Pulmonary artery endothelial cell (primary cell): ENCODE measurements at places on chromosomes 2 and 18. TPM values are rescaled to one million over a fixed set of nuclear protein-coding genes. Genes with fewer than 3 reads are reported as not detected.

- DNase-seq = no peak
Measured at GRCh38 chr2:212737392-212738172, 199.0 kb upstream of the ERBB4 start.

GRCh38 chr2:237700512-237701032 lies 73.2 kb downstream of the LRRFIP1 start:
- DNase-seq = no peak

GRCh38 chr18:10748641-10749040 lies 222.8 kb downstream of the NAPG start:
- no peak for DNase-seq

DNA sequence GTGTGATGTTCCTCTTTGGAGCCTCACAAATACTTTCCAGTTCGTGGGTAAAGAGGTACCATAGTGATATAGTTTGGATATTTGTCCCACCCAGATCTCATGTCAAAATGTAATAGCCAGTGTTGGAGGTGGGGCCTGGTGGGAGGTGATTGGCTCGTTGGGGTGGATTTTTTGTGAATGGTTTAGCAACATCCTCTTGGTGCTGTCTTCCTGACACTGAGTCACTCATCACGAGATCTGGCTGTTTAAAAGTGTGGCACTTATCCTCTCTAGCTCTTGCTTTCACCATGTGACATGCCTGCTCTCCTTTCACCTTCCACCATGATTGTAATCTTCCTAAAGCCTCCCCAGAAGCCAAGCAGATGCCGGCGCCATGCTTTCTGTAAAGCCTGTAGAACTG lies 3.0 kb upstream of the CCDC93 start:
- DNase-seq = no peak

DNA sequence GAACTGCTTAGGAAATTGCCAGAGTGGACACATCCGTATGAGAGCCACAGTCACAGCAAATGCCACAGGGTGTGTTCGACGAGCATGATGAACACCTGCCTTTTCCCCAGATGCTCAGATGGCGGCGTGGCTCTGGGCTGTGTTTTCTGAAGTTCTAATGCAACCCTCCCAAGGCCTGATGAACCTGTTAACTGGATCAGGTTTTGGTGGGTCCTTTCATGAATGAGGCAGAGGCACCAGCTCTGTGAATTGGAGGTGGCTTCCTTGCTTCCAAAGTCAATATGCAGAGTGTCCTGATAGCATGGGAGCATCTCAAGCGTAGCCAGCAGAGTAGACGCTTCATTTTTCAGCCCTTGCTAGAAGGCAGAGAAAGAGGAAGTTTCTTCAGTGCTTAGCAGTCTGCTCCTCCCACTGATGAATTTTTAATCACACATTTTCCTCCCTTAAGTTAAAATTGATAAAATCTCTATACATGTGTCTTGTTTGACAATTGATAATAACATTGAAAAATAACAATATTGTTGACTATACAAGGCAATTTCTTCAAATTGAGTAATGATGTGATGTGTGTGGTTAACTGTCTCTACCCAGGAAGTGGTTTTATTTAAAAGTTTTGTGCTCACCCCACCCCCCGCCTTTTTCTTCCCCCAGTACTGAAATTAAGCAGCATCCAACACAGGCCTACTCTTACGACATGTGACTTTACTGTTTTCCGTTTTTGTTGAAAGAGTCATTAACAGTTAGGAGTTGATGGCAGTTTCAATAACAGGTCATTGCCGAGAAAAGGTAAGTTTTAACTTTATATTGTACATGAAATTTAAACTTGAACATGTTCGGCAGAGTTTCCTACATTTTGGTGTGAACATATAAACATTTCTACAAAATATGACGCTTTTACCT lies at the start of gene ARHGAP15:
Gene ARHGAP15 (plus strand): TSS at position 739 of the 900 bp plus-strand sequence.
- DNase-seq = no peak

GRCh38 chr2:98731041-98731893 lies at the start of gene MGAT4A:
Gene MGAT4A (minus strand): TSS chr2:98731132. CDS start chr2:98726332, 4,800 bp downstream.
- no peak for DNase-seq

DNA sequence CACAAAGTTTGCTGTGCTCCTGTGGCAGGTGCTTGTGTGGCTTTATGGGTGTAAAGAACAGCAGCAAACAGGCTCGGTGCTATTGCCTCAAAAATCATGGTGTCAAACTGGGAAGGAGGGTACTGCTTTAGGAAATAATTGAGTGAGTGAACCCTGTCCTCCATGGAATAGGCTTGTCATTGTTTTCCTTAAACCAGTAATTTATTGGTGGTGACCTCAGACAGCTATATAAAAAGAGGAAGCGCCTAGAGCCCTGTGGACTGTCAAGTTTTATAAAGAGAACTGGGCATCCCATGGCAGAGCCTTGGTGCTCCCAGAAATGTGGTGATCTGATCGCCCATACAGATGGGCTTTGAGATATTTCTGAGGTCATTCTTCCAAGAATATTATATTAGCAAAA lies 4.7 kb upstream of the CXCR4 start:
- no peak for DNase-seq

DNA sequence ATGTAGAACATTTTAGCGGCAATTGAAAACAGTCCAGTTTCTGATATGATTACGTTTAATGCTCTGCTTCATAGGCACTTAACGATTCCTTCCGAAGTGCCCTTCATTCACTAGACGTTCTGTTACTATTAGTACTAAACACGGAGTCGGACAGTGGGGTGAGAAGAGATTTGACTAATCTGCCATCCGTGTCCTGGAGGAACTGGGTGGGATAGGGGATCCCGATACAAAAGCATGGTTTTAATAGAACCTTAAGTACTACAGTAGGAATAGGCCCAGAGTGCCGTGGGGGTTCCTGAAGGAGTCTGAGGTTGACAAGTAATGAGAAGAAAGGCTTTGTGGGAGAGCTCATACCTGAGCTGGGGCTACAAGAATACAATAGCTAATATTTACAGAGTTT lies 631 bp downstream of the MORN2 start:
- DNase-seq = no peak

- no peak for DNase-seq
Measured at GRCh38 chr2:39723946-39724827, 54.9 kb downstream of the THUMPD2 start.

Gene EVA1A
- total RNA-seq = 110 and 149 TPM in 2 replicates

DNA sequence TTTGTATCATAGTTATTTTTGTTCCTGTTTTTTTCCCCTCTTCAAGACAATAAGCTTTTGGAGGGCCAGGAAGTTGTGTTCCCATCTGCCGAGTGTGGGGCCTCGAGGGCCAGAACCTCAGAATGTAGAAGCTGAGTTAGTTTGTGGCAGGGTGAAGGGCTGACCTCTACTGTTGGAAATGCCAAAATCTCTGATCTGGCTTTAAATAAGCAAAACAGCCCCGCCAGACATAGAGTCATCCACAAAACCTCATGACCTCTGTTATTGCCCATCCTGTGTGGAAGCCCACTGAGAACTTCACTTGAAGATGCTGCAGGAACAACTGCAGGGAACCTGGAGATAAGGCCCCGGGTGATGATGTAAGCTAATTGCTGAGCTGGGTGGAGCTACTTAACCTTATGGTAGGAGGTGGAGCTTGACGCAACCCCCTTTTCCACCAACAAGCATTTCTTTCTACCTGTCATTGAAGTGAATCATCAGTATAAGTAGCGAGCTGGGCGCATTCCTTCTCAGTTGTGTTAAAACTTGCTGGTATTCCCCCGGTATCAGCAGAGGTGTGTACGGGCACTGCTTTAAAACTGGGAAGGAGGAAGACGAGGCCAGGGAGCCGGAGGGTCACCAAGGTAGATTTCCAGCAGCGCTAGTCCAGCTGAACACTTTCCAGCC lies 177.2 kb downstream of the NEDD4L start:
- no peak for DNase-seq

Gene CIB4
- not detected in 2 replicates for total RNA-seq

Gene FEV
- not detected in 2 replicates for total RNA-seq

Gene MBD5
- 7.3 and 13.0 TPM in 2 replicates for total RNA-seq

- DNase-seq = no peak
Measured at GRCh38 chr2:231433990-231434389, 30.3 kb downstream of the NCL start.

DNA sequence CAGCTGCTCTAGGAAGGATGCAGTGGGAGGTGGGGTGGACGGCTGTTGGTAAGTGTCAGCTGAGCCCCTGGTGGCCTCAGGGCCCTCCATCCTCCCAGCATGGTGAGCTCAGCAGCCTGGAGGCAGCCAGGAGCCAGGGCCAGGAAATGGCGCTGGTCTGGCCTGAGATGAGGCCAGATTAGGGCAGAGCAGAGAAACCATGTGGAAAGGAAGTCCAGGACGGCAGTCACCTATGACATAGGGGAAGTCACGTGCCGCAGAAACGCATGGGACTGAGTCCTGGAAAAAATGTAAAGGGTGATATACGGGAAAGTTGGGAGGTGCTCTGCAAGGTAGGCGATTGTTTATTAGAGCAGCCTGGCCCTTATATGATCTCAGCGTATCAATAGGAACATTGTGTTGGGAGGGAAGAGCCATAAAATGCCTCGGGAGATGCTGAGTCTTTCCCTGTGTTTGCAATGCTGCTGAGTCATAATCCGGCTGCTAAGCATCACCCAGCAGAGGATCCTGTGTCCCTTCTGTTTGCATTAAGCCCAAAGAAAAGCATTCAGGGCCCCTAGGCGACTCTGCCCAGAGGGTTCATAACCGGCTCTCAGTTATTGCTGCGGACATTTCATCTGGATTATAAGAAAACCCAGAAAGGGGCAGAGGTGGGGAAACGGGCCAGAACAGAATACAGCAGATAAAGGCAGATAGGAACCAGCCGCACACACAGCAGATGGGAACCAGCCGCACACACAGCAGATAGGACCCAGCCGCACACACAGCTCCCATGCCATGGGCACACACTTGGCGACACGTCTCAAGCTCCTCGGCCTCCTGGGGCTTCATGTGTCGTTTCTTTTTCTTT lies 30.3 kb upstream of the B3GNT7 start:
- DNase-seq = peak; percentile 56

DNA sequence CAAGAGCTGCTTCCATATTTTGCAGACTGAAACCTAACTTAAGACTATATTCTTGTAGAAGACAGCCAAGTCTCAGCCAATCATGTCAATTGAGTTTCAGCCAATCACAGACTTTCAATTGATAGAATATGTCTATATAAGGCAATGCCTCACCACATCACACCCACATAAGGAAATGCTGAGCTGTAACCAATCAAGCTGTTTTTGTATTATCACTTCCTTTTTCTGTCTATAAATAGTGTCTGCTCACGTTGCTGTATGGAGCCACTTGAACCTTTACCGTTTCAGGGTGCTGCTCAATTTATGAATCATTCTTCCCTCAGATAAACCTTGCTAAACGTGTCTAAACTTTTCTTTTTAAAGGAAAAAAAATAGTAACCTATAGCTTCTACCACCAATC lies 1554.4 kb upstream of the LRRTM1 start:
- DNase-seq = no peak

- no peak for DNase-seq
Measured at GRCh38 chr2:43699761-43700160, 23.5 kb upstream of the C1GALT1C1L start.

GRCh38 chr18:49071778-49072177 lies 121.0 kb upstream of the SMAD7 start:
- no peak for DNase-seq

Gene NRP2
- total RNA-seq = 43.3 and 82.0 TPM in 2 replicates

DNA sequence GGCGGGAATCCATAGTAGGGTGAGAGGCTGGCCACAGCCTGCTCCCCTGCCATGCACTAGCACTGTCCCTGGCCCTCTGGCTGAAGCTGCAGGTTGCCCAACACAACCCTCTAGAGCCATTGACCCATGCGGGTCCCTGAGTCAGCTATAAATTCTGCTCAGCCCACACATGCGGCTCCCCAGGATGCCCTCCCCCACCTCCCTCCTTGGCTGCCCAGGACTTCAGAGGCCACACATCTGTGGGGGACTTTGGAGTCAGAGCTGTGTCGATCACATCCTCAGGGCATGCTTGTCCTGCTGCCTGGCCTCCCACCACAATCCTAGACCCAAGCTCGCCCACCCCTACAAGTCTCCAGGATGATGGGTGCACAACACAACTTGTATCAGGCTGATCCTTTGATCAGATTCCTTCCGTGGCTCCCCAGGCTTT lies 97.0 kb downstream of the TFCP2L1 start:
- DNase-seq = no peak

Gene UGT1A4
- total RNA-seq = not detected in 2 replicates

Gene IGFBP2
- 15.8 and 60.4 TPM in 2 replicates for total RNA-seq

DNA sequence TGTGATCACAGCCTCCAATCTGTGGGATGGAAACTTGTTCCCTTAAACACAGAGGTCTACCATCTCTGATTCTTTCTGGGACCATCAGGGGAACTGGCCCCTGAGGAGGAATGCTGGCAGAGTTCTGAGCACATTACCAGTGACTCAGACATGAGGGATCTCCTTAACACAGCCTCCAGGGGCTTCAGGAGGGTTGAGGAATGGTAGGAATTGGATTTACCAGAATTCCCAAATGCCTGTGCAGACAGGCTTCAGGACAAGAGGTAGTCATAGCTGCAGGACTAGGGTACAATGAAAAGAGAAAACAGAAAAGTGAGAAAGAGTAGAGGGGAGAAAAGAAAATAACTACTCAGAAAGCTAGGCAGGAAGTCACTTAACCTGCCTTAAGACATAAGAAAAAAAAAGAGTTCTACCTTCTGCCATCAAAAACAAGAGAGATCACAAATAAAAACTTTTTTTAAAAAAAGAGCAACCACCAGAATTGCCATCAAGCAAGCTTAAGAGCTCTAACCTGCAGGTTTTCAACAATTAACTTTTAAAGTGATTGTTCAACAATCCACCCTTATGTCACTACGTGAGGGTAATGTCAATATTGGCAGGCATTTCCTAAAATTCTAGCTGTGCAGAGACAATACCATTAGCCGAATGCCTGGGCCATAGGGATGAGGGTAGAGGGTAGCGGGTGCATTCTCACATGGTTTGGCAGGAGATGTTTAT lies 524.4 kb downstream of the BCL11A start:
- DNase-seq = no peak

Gene KRTCAP3
- not detected in 2 replicates for total RNA-seq

GRCh38 chr18:74303936-74304335 lies 11.7 kb upstream of the C18orf63 start:
- no peak for DNase-seq

DNA sequence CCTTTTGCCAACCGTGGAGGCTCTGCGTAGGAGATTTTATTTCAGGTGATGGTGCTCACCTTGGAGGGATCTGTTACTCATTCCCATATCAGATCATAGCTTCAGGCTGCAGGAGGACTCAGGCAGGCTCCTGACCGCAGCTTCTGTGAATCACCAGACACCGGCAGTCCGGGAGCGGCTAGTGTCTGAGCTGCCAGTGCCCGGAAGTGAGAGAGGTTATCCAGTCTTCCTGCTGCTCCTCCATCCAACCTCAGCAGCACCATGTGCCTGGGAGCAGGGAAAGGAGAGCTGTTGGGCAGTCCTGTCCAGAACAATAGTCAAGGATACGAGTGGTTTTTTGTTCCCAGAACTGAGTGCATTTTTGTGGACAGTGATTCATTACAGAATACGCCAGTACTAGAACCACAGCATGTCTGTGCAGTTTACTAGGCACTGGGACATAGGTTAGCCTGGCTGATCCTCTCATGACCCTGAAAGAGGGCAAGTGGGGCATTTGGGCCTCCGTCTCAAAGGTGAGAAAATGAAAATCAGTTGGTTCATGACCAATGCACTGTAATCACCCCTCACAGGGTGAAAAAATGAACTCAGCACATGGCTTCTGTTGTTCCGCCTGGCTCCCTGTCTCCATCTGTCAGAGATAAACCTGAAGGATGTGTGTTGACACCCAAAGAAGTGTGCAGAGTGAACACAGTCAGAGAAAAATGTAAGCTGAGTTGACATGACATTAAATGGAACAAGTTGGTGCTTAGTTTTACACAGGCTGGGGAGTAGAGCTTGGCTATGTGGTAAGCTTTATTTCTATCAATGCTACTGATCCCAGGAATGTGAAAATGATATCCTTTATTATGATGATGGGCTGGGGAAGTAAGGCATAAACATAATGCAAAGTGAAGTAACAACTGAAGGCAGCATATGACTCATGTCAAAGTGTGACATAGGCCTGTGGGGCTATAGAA lies 12.2 kb downstream of the FHOD3 start:
- DNase-seq = peak; percentile 43
